ENCODE measurements at places on chromosomes 13 and 19.
A peak's percentile ranks its signal among the peaks of the same experiment; 100 is the strongest.

DNA sequence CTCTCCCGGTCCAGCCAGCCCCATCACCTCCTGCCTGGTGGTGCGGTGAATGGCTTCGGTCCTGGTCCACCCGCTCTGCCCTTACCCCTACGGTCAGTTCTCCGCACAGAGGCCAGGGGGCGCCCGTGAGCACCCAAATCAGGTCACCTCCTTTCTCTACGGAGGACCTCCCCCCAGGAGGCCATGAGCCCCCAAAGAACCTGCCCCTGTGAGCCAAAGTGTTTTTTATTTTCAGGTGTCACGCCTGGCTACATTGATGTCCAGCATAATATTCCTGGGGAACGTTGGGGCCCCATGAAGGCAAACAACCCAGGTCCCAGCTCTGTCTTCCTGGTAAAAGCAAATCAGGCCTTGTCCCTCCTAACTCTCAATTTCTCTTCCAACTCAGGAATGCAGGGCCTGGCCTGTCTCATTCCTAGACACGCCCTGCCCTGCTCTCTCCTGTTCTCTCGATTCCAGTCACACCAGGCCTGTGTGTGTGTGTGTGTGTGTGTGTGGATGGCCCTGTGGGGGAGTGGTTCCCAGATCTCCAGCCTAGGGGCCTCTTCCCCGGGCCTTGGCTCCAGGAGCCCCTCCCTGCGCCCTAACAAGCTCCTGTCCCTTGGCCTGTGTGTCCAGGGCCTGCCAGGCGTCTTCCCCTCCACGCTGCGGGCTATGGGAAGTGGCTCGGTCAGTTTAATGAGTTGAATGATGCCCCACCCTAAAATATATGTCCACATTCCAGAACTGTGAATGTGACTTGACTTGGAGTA is 9.7 kb upstream of the GIPC1 start:
- peak; percentile 98 for DNase-seq

DNA sequence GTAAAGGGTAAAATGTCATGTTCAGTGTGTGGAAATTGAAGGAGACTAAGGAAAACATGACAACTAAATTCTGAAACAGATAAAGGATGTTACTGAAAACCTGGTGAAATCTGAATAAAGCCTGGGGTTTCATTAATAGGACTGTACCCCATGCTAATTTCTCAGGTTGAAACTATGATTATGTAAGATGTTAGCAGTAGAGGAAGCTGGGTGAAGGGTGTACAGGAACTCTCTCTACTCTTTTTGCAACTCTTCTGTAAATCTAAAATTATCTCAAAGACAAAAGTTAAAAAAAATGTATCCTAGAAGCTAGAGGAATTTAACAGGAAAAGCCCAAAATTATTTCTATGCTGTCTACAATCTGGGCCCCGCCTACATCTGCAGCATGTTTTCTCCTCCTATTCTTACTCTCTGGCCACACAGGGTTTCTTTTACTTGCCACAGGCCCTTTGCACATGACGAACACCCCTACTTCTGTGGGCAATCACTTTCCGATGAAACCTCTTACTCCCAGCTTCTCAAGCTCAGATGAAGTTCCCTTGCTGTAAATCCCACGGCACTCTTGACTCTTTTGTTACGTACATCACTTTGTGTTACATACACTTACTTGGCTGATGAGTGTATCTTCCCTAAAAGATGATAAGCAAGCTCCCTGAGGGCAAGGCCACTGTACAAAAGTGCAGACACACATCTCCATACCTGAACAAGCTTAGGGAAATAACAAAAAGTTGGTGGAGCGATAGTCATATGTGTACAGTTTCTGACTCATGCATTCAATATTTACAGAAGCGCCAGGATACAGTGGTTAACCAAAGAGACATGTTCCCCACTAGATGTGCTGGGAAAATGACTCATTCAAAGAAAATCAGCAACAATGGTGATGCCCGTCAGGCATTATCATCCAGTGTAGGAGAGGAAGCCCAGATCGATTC is 32.6 kb downstream of the RUBCNL start:
- peak; percentile 97 for DNase-seq

GRCh38 chr13:110245416-110245899 is 61.5 kb downstream of the COL4A1 start:
- DNase-seq: peak; percentile 79

DNA sequence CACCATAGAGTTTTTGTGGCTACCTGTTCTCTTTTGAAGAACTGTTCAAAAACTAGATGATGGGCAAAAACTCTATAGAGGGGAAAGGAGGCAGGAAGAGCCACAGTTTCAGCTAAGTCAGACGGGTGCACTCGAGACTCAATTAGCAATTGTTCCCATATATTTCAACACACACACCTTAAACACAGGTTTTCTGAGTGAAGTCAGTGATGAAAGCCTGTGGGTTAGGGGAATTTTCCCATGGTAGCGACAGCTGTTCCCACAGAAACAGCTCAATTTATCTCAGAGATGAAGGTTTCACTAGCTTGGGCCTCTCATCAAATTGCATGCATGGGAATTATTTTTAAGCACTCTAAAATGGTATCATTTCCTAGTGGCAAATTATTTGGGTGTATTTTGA is 143.4 kb downstream of the ZIC5 start:
- no peak for DNase-seq

GRCh38 chr19:7852851-7853769 is 21.1 kb downstream of the PRR36 start:
- peak; percentile 61 for DNase-seq

DNA sequence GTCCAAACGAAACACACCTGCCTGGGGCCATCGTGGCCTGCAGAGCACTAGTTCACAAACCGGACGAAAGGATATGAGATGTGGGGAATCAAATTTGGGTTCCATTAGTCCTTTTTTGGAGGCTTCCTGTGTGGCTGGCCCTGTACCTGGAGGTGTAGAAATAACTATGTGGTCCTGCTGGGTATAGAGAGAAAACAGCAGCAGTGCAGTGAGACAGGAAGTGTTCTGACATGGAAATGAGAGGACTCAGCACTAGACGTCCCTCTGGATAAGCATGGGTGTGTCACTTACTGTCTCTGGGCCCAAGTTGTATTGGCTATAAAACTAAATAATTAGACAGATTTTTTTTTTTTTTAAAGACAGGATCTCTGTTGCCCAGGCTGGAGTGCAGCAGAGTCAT is 12.3 kb downstream of the KDELR1 start:
- DNase-seq: peak; percentile 18

DNA sequence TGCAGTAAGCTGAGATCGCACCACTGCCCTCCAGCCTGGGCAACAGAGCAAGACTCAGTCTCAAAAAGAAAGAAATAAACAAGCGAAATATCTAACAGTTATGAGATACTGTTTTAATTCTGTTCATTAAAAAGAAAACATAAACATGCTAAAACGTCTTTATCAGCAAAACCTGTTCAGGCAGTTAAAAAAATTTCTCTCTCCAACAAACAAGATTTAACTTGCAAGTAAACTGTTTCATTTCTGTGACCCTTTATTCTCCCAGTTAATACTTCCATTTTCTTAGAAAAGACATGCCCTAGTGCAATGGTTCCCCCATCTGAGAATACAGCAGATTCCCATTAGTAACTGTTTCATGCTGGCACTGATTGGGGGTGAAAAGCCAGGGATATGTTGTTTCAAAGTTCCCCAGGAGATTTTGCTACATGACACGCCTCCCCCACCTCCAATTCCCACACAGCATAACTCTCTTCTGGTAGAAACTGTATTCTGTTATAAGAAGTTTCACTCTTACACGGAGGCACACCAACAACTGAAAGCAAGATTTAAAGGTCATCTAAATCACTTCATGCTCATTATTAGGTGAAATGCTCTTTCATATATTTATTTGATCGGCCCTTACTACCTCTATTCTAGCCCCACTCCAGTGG is 24.4 kb downstream of the ELF1 start:
- no peak for DNase-seq

DNA sequence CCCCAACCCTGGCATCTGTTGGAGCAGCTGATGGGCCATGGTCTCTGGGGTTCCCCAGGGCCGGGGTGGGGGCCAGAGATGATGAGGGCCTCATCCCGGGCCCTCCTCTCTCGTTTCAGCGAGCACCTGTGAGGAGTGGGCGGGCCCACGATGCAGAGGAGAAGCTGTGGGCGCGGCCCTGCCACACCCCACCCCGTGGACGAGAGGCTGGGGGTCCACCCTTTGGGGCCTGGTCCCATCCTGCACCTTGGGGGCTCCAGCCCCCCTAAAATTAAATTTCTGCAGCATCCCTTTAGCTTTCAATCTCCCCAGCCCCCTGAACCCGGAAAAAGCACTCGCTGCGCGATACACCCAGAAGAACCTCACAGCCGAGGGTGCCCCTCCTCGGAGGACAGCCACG is 5.6 kb downstream of the HMG20B start:
- DNase-seq: no peak

- no peak for DNase-seq
Observed at GRCh38 chr13:42707048-42707447, 74.3 kb upstream of the FAM216B start.

- DNase-seq: no peak
Observed at GRCh38 chr13:97319113-97319720, 97.1 kb downstream of the MBNL2 start.

DNA sequence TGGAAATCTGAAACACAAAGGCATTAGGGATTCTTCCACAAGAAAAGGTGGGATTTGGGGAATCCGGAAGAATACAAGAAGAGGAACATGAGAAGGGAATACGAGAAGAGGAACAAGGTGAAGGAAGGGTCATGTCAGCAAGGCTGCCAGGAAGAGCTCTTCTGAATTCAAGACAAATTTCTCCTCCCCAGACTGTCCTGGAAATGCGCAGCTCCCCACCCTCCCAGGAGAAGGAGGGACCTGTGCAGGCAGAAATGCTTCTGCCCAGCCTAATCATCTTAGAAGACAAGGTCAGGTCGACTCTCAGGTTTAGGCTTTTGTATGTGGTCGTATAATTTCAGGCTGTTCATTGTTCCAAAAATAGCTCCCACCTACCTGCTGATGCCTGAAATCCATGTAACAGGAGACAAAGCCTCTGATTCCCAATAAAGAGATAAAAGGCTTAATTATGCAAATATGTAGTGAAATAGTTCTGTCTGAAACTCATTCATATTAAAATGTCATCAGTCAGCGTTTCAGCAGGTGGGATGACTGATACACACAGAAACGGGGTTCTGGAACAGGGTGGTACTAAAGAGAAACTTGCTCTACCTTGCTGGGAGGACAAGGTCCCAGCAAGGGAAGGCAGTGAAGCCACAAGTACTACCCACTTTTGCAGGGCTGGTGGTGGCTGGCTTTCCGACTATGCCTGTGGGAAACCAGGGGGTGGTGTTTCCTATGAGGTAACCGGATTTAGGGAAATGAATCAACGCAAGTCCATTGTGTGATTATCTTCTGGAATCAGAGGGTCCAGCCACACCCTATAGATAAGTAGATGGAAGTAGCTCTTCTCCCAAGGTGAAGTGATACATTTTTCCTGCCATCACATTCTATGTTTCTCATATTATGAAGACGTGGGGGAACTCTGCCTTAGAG is 76.1 kb downstream of the KL start:
- DNase-seq: no peak

DNA sequence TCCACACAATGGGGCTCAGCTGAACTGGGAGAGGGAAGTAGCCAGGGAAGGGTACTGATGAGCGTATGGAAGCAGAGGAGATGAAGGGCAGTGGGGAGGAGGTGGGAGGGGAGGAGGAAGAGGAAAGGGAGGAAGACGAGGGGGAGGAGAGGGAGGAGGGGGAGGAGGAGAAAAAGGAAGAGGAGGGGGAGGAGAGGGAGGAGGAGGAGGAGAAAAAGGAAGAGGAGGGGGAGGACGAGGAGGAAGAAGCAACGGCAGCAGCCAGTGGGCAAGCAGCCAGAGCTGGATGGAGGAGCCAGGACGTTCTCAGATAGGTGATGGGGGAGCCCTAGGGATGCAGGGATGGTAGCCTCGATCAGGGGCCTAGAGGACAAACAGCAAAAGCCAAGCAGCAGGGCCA is 5.6 kb downstream of the CERS4 start:
- DNase-seq: no peak

- no peak for DNase-seq
Observed at GRCh38 chr19:55079400-55080038, 3.9 kb downstream of the EPS8L1 start.

GRCh38 chr19:33569821-33570220 is 48.2 kb upstream of the PEPD start:
- no peak for DNase-seq

GRCh38 chr13:94415500-94416237 is 63.8 kb downstream of the DCT start:
- no peak for DNase-seq

- DNase-seq: no peak
Observed at GRCh38 chr13:42327725-42328124, 55.8 kb downstream of the AKAP11 start.

DNA sequence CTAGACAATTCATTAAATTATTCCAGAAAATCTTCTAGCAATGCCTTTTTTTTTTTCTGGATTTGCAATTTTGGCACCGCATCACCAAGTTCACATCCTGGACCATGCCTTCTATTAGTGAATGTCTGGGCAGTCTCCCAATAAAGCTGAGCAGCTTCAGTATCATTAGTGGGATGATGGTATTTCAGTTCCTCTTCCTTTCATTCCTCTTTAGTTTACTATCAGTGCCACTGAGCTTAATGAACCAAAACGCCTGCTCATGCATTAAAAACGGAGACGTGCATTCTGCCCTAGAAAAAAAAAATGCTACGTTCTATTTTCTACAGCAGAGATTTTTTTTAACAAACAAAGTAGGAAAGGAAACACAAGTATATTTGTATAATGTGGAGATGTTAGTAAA is 343.0 kb downstream of the PCDH9 start:
- peak; percentile 3 for DNase-seq

- DNase-seq: peak; percentile 68
Observed at GRCh38 chr13:44052780-44053184, 173.1 kb downstream of the LACC1 start.

GRCh38 chr13:39777021-39777420 is 121.6 kb downstream of the COG6 start:
- no peak for DNase-seq

GRCh38 chr13:39765801-39766463 is 110.5 kb downstream of the COG6 start:
- peak; percentile 52 for DNase-seq

DNA sequence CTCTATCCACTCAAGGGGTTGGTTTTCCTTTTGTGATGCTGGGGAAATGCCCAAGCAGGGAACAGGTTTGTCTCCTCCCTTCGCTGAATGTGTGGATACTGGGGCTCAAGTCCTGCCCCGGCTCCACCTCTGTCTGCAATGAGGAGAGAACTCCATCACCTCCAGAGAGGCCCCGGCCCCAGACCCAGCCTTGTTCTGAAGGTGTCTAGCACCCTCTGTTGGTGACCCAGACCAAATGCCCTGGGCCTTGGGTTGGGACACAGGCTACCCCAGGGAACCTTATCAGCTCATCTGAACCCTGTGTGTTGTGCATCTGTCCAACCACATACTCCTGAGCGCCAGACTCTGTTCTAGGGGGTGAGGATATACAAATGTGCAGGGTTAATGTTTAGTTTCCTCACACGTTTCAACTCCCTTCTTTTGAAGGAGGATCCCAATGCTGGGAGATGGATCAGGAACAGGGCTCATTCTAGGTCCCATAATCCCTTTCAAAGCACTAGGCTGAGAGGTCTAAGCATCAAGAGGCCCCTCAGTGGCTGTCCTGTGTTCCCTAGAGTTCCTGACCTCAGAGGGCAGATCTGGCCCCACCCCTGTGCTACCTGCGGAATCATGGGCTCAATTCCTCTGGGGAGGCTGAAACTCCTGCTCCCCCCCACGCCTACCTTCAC is 112.5 kb upstream of the SLC7A1 start:
- DNase-seq: peak; percentile 72

GRCh38 chr13:52869050-52869449 is 20.6 kb upstream of the PCDH8 start:
- no peak for DNase-seq

Measured in EH (cell line).